ENCODE measurements at places on chromosomes 7 and 10.
A peak's percentile ranks its signal among the peaks of the same experiment; 100 is the strongest.

DNA sequence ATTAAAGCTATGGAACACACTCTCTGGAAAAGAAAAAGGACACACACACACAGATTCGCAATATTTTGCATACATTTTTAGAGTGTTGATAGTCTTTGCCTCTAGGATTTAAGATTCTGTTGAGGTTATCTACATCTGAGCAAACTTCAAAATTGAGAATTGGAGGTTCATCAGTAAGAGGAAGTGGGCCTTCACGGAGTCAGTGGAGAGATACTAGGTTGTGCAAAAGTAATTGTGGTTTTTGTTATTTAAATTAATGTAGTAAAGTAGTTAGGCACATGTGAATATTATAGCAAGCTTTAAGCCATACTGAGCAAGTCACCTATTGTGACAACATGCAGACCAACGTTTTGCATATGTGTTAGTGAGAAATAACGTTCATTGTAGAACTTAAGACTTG is 19.8 kb upstream of the NXPH1 start:
- no peak for DNase-seq

DNA sequence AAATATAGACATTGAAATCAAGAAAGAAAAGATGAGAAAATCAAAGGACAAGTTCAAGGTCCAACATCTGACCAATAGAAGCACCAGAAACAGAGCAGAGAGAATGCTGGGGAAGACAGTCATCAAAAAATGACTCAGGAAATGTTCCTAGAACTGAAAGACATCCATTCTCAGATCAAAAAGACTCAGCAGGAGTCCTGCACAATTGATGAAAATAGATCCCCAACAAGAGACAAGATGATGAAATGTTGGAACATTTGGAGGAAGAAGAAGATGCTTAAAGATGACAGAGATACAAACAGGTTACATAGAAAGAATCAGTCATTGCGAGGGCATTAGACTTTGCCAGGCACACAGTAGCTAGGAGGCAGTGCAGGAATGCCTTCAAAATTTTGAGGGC is 30.0 kb upstream of the EIF5AL1 start:
- no peak for DNase-seq

GRCh38 chr7:5572439-5572838 is 148.8 kb upstream of the TNRC18 start:
- no peak for DNase-seq

GRCh38 chr7:105876964-105877601 is 684 bp upstream of the ATXN7L1 start:
- peak; percentile 24 for DNase-seq

DNA sequence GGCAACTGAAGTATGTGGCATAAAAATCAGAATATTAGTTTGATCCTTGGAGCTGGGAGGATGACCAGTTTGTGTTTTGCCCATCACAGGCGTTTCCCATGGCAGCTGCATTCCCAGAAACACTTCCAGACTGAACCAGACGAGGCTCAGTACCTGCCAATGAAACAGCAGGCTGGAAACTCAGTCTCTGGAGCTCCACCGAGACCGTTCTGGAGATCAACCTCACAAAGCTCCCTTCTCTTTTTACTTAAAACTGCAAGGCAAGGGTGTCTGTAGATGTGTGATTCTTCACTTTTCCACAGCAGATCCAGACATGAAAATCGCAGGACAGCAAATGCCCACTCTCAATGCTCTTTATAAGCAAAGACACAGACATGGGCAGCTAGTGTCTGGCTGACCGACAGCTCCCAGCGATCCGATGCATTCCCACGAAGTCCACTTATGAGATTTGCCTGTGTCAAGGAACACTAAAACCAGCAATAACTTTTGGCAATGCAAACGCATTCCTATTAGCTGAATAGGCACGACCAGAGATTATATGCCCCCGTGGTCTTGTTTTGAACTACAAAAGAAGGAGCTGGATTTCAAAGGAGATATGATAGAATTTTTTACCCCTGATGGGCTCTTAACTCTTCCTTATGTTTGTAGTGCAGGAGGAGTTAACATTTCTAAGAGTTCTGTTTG is 72.6 kb downstream of the ADAM12 start:
- DNase-seq: no peak

- no peak for DNase-seq
These were observed 162.5 kb upstream of the MALRD1 start for GRCh38 chr10:18886102-18886501.

DNA sequence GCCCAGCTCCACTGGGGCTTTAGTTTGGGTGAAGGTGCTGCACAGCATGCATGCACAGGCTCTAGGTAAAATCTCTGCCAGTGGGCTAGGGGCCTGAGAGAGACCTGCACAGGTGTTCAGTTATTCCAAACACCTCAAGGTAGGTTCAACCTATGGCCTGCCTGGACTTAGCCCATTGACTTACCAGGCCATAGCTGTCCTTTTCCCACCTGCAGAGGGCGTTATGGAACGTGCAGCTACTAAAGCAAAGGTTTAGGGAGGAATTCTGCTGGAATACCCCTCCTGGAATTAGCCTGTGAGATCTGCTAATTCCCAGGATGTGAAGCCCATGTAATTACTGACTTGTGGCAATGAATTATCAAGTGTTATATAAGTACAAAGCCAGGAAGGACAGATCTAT is 3.6 kb downstream of the VWC2 start:
- DNase-seq: no peak

DNA sequence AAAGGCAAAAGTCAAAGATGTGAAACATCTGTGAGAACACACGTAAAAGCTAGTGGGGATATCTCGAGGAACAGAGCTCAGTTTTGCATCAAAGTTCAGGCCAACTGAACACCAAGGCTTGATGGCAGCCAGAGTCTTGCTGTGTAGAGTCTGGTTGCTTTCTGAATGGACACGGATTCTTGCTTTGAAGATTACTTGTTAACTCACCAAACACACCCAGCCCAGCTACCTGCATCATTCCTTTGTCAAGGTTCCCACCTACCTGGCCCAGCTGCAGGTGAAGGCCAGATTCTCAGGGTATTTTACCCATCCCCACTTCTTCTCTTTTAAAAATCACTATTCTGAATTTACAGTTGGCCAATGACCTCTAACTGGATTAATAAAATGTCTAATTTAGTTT is 174.4 kb upstream of the PHYHIPL start:
- DNase-seq: no peak

- peak; percentile 81 for DNase-seq
These were observed 10.1 kb downstream of the AVPI1 start for GRCh38 chr10:97676770-97677581.

GRCh38 chr10:92242910-92243671 is 47.8 kb downstream of the CPEB3 start:
- peak; percentile 68 for DNase-seq

DNA sequence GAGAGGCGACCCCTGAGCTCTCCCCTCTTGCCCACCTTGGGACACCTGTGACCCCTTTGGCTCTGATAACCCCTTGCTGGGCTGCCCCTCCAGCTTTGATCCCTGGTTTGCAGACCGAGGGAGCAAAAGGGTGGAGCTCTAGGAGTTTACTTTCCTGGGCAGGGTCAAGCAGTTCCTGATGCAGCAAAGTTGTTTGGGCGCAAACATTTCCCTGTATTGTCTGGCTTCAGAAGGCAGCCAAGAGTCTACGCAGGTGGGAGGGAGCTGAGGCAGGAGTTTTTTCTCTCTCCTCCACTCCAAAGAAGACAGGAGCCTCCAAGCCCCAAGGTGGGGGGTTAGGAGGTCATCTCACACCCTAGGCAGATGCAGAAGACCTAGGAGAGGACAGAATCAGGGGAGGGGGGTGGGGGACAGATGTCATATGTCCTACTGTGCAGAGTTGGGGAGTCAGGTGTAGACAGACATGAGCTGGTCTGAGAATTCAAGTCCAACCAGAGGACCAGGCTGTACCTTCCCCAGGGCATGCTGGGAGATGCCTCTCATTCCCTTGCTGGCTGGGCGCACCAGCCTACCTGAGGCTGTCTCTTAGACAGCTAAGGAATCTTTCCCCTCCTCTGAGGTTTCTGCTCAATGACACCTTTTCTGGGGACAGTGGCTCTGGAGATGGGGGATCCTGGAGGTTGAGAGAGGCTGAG is 20.5 kb downstream of the TMEM270 start:
- DNase-seq: peak; percentile 52

- DNase-seq: no peak
These were observed 76.8 kb downstream of the GATA3 start for GRCh38 chr10:8130973-8131911.

DNA sequence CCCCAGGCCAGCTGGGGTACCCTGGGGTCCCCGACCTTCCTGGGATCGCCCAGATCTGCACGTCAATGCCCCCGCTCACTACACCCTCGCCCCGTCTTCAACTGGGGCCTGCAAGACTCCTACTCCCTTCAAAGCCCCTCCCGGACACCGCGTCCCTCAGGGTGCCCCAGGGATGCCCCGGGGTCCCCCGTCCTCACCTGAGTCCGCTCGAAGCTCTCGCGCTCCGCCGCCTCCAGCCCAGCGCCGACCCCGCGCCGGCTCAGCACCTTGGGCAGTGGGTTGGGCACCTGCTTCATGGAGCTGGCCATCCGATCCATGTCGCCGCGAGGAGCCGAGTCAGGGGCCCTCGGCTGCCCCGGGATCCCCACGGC is at the start of gene HIP1:
TSS of gene HIP1 (minus strand) at position 338 of the 371 bp plus-strand sequence. CDS start at position 317, 21 bp downstream.
- no peak for DNase-seq

DNA sequence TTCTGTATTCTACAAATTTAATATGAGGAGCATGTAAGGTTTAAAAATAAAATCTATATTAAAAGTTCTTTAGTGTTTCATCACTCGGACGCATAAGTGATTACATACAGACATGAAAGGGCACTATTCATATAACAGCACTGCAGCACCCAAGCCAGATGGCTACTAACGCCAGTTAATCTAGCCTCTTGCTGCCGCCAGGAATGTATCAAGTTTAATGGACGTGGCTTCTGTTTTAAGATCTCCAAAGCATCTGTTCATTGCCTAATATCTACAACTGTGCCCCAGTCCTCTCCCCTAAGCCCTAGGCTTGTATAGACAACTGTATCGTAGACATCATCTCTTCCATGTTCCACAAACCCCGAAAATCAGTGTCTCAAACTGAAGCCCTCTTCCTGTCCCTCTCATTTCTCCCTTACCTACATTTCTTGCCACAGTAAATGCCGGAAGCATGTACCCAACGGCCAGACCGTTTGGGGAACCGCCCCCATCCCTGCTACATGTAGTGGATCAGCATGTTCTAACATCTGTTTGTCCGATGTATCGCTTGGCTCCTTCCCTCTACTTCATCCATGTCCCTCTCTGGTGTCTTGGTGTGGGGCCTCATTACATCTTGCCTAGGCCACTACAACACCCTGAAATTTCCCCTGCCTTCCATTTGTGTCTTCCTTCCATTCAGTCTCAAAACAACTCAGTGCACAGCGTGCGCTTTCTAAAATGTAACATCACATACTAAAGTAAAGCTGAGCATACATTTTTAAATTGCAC is 147.5 kb upstream of the RSU1 start:
- DNase-seq: no peak

- DNase-seq: no peak
These were observed 174.4 kb downstream of the ARID5B start for GRCh38 chr10:62075912-62076311.

GRCh38 chr10:31932838-31933237 is 4.2 kb upstream of the ARHGAP12 start:
- no peak for DNase-seq

DNA sequence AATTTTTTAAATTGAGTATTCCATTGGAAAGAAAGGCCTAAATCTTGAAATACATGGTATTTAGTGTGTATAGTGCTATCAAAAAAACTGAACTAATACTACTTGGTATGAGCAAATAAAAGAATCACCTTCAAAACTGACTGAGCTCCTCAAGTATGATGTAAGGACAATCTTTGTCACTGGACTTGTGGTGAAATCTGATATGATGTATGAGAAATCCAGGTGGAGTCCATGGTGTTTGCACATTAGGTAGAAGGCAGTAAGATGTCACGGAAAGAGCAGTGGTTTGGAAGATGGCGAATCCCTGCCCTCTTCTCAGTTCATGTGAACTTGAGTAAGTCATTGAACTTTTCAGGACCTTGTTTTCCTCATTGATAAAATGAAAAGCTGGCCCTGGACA is 62.1 kb upstream of the COL1A2 start:
- peak; percentile 1 for DNase-seq

DNA sequence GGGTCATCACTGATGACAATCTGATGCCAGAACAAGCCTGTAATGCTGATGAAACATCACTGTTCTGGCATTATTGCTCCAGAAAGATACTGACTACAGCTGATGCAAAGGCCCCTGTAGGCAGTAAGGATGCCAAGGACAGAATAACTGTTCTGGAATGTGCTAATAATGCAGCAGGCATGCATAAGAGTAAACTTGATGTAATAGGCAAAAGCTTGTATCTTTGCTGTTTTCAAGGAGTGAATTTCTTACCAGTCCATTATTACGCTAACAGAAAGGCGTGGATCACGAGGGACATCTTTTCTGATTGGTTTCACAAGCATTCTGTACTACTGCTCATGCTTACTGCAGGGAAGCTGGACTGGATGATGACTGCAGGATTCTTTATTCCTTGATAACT is 18.7 kb downstream of the LCOR start:
- DNase-seq: no peak

DNA sequence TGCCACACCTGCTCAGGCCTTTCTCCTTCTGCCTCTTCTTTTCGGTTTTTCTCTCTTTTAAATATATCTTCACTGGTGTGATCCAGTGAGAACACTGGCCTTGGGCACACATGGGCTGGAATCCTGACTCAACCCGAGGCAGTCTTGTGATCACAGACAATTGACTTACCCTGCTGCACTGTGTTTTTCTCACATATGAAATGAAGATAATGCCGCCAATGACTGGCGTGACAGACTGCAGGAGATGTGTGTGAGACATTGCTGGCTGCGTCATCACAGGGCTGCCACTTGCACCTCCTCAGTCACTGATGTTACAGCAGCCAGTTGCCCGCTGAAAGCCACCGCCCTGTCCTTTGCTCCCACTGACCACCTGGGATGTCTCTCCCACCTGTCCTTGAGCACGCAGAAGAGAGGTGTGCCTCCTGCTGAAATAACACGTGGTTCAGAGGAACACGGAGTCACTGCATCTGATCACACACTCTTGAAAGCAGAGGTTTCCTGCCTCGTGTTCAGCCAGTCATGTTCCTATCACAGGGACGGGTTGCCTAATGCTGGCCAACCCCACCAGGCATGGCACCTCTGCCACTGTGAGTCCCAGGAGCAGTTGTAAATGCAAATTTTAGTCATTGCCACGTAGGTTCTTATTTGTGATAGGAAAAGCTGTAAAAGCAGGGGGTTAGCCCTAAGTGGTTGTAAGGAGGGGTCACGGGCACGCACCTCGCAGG is 124.6 kb upstream of the LANCL2 start:
- DNase-seq: no peak

DNA sequence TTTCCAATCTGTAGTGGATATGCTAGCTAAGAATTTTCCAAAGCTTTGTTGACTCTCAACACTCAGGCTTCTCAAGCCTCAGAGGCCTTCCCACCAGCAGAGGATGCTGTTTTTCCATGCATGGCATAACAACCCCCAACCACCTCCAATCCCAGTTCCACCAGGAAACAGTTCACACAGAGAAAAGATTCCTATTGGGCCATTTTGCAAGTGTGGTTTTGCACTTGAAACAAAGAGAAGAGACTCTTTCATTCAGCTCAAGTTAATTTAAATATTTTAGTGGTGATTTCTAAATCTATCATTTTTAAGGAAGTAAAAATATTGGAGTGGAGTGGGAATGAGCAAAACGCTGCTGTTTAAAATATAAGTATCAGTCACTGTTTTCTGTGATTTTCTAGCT is 105.6 kb upstream of the COL1A2 start:
- DNase-seq: peak; percentile 80
